ENCODE measurements at places on chromosomes 11 and 22.

DNA sequence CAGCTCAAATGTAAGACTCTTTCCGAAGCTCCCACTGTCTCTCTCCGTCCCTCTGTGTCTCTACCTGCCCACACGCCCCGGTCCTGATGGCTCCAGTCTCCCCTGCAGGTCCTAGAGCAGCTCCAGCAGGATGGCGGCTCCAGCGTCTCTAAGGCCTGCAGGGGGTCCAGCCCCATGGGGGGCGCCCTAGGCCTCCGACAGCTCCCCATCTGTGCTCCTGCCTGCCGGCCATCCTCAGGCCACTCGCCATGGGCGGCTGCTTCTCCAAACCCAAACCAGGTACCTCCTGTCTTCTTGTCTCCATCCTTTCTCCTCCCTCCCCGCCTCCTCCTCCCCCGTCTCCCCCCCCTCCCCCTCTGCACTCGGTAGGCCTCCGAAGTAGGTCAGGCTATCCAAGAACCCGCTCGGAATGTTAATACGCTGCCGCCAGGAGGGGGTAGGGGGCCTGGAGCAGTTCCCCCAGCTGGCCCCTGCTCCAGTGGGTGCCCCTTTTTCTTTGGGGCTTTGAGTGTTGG is 699 bp downstream of the AIFM3 start:
- no peak for DNase-seq

- no peak for DNase-seq
These were observed 88.9 kb downstream of the MAML2 start for GRCh38 chr11:96254087-96254486.

GRCh38 chr11:17601676-17602075 is 54.6 kb downstream of the OTOG start:
- DNase-seq: no peak

GRCh38 chr11:65711785-65712632 is at the start of gene KAT5:
TSS of gene KAT5 (plus strand) at chr11:65712252. CDS start at chr11:65712268, 16 bp downstream.
- DNase-seq: peak; percentile 99

- DNase-seq: no peak
These were observed 24.8 kb upstream of the MUC5B start for GRCh38 chr11:1197886-1198560.

- DNase-seq: no peak
These were observed 12.9 kb downstream of the ANO1 start for GRCh38 chr11:70090961-70091381.

- DNase-seq: no peak
These were observed 48.6 kb downstream of the MRGPRX1 start for GRCh38 chr11:18890615-18891014.
